Pulmonary artery endothelial cell (primary cell): ENCODE measurements at places on chromosomes 7 and 10.
A peak's percentile ranks its signal among the peaks of the same experiment; 100 is the strongest.

DNA sequence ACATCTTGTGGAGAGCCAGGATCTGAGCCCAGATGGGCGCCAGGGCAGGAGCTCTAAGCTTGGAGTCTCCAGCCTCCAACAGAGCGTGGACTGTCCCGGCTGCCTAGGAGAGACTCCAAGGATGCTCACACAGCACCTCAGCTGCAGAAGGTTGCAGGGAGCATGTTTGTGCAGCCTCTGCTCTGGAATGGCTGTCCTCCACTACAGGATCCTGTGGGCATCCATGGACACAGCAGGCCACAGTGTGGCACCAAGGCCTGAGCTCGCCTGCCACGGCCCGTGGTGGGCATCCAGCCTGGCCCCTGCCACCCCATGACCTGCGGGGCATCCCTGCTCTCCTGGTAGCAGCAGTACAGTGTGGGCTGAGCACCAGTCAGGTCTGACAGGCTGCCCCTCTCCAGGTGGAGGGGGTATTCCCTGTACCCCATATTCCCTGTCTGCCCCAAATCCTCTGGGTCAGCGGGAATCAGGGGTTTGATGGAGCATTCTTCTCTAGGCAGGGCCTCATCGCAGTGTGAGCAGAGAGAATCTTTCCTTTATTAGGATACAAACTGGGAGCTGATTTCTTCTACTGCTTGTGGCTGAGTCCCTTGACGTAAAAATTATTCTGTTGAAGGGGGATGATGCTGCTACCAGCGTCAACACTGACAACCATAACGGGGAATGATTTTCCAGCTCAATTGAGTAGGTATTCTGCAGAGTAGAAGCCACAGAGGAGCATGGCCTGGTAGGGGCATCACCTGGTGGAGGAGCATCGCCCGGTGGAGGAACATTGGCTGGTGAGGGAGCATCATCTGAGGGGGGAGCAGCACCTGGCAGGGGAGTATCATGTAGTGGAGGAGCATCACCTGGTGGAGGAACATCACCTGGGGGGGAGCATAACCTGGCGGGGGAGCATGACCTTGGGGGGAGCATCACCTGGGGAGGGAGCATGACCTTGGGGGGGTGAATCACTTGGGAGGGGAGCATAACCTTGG, 60.6 kb downstream of the GLRX3 start:
- DNase-seq = no peak

- DNase-seq = no peak
Measured at GRCh38 chr10:47058961-47059391, 147.7 kb downstream of the PTPN20 start.

DNA sequence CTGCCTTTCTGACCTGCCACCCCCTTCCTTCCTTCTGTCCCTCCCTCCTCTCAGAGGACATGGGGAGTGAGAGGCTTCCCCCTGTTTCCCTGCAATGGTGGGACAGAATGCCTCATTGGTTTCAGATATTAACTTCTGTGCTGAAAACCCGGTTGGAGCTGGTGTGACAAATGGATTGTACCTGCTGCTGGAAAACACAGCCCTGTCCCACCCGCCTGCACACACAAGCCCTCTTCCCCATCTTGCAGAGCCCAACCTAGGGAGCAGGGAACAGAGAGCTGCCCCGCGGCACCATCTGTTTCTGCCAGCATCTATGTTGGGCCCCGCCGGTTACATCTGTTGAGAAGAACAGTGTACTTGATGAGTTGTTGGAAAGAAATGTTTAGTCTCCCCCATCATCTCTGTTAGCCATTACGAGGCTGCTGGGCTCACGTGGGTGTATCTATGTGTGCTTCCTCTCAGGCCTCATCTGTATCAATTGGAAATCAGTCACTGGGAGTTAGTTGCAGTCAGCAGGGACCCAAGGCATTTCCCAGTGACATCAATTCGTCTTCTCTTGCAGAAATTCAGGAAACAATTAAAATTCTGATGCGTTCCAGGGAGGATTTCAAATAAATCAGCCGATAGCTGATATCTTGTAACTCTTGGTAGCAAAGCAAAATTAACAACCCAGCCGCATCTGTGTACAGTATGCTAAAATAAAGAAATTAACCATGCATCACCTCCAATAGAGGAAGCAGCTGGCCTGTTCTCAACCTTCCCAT, 725.6 kb upstream of the GALNT17 start:
- no peak for DNase-seq

- DNase-seq = no peak
Measured at GRCh38 chr10:114694752-114695151, 36.7 kb upstream of the ABLIM1 start.

DNA sequence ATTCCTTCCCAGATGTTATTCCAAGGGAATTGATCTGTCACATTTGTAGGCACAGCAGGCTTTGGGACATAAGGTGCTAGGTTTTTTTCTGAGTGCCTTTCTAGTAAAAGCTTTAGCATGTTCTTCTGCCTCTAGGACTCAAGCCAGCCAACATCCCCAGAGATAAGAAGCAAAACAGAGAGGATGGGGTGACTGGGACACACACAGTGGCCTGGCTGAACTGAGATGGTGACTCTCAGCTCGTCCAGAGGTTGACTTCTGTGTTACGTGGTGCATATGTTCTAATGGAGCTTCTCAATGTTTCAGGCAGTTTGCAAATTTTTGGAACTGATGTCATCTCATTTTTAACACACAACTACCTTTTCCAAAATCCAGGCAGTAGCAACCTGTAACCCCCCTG, 188.1 kb upstream of the CELF2 start:
- DNase-seq = no peak

DNA sequence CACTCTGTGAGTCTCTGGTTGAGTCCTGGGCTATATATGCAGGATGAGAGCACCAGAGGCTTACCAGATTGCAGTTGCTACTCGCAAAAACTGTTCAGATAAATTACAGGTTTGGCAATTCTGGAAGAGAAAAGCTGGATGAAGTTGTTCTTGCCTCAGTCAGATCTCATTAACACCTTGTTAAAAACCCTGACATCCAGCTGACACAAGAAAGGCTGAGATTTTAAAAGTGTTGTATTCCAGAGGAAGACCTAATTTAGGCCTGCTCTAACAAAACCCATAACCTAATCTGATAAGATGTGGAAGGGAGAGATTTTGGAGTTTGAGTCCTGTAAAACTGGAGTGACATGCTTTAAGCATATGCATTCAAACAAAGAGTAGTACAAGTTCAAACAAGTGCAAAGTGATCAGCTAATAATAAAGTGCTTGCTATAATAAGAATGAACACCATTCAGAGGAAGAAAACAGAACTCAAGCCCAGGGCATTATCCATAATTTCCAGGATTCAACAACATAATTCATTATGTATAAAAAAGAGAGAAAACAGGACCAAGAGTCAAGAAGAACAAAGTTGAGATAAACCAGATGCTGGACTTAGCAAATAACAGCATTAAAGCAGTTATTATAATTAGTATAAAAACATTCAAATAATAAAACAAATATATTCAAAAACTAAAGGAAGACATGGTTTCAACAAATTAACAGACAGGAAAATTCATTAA, 135.5 kb downstream of the CD36 start:
- no peak for DNase-seq

GRCh38 chr7:4814433-4814832, 39.0 kb downstream of the AP5Z1 start:
- DNase-seq = no peak

GRCh38 chr7:13017333-13017857, 330.0 kb downstream of the ARL4A start:
- no peak for DNase-seq

DNA sequence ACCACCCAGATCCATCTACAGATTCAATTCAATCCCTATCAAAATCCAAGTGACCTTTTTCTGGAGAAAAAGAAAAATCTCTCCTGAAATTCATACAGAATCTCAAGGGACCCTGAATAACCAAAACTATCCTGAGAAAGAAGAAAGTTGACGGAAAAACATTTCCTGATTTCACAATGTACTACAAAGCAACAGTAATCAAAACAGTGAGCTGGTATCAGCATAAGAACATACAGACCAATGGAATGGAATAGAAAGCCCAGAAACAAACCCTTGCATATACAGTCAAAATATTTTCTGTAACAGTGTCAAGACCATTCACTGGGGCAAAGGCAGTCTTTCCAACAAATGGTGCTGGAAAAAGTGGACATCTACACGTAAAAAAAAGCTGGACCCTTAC, 89.9 kb downstream of the JMJD1C start:
- DNase-seq = no peak

GRCh38 chr10:92799568-92799967, 48.8 kb upstream of the EXOC6 start:
- no peak for DNase-seq

DNA sequence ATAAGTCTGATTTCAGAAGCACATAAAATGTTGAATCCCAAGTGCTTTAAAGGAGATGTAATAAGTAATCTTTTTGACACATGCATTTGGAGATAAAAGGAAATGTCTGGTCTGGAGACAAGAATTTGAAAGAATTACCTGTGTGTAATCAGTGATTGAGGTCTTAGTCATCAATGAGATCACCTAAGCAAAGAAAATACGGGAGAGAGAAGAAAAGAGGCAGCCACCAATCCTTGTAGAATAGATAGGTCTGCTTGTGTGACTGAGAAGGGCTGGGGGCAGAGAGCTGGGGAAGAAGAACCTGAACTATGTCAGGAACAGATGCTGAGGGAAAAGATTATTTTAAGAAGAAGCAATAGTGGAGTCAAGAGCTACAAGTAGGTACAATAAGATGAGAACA, 49.3 kb upstream of the ITPRID1 start:
- no peak for DNase-seq

DNA sequence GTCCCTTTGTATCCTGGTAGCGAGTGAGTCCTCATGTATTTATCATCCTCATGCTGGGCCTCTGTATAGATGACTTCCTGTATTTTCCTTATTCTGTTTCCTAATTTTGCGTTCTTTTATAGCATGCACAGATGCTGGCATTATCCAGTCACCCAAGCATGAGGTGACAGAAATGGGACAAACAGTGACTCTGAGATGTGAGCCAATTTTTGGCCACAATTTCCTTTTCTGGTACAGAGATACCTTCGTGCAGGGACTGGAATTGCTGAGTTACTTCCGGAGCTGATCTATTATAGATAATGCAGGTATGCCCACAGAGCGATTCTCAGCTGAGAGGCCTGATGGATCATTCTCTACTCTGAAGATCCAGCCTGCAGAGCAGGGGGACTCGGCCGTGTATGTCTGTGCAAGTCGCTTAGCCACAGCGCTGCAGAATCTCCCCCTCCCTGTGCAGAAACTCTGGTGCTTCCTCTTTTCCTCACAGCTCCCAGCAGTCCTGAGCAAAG, 183.1 kb upstream of the PRSS58 start:
- no peak for DNase-seq

DNA sequence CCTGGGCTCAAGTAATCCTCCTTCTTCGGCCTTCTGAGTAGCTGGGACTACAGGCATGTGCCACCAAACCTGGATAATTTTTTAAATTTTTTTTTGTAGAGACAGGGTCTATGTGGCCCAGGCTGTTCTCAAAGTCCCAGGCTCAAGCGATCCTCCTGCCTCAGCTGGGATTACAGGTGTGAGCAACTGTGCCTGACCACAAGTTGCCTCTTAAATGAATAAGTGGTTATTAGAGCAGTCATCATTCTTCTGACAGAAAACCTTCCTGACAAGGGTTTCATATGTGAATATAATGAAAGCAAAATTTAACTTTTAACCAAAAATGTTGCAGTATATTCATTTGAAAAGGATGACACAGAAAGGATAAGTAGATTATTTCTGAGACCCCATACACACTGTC, 532.5 kb downstream of the GRM8 start:
- no peak for DNase-seq

GRCh38 chr10:31020209-31020608, 11.5 kb downstream of the ZNF438 start:
- DNase-seq = no peak

DNA sequence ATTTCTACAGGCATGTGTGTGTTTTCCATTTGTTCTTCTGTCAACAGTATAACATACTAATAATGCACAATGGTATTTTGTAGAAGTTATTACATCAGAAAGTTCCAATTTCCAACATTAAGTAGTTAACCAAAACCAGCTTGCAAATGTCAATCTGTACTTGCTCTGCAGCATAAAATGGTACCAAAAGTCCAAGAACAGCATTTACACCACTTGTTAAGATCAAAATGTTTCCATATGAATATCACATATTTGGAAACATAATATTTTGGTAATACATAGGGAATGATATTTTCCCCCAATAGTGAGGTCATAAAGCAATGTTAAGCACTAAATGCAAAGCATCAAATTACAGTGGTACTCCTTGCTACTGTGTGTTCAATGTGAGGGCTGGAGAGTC, 162.1 kb downstream of the ZNF438 start:
- no peak for DNase-seq

GRCh38 chr10:60809157-60809556, 30.9 kb downstream of the CDK1 start:
- DNase-seq = no peak

GRCh38 chr7:107690611-107691010, 30.0 kb downstream of the SLC26A4 start:
- DNase-seq = peak; percentile 36

DNA sequence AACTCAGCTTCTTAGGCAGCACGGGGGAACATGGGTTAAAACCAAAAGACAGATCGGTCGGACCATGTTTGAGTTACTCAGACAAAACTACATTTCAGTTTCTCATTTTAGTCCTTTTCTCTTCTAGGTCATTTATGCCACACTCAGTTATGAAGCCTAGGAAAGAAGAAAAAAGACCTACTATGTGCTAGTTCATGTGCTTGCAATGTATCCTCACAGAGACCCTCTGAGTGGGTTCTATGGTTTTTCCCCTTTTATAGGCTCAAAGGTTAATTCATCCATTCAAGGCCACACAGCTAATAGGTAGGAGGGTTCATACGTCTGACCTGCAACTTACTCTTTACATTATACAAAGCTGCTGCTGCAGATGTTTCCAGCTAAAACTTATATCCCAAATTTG, 104.7 kb upstream of the ZNF438 start:
- DNase-seq = no peak

- no peak for DNase-seq
Measured at GRCh38 chr10:114902151-114902550, 35.8 kb upstream of the TRUB1 start.

DNA sequence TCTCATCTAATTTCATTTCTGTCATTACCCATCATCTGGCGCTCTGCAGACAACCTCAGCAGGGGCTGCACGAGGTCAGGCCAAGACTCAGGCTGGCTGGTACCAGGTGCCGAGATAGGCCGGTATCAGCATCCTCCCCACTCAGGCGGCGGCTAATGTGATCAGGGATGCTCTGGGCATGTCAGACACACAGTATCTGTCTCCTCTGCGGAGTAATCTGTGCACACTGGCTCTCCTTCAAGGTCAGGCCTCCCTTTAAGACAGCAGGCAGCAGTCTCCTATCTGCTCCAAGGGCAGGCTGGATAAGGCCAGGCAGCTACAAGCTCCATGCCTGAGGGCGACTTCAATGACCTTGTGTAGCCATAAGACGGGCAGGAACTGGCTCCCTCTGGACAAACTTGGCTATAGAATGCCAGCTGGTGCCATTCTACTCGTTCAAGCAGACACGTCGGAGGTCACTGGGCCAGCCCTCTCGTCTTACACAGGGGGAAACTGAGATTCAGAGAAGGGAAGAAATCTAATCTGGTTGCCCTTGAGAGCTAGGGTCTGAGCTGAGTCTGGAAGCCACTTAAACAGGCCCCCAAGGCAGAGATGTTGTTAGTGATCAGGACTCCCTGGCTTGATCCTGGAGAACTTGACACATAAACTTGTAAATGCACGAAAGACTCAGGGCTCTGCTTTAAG, 59.3 kb downstream of the ARHGAP22 start:
- DNase-seq = no peak
